ENCODE measurements at places on chromosomes 6 and 20. TPM values are rescaled to one million over a fixed set of nuclear protein-coding genes. Genes with fewer than 3 reads are reported as not detected.

Gene NHLRC1
- 3.1 TPM for total RNA-seq

Gene MACROD2
- 126 TPM for total RNA-seq

Gene ARFGAP1
- 58.2 TPM for total RNA-seq

Gene ANKRD66
- total RNA-seq, result 0.31 TPM

Gene RNF182
- total RNA-seq, result 71.1 TPM

Gene ZNF217
- 6.3 TPM for total RNA-seq

Gene TGM3
- total RNA-seq, result 0.31 TPM

Gene ARMC2
- 17.2 TPM for total RNA-seq

Gene SAMHD1
- total RNA-seq, result 38.8 TPM

Gene VGLL2
- total RNA-seq, result not detected

Gene BANF2
- total RNA-seq, result not detected

Gene KCNK16
- not detected for total RNA-seq

Gene SEMG1
- not detected for total RNA-seq

Gene TDRD6
- total RNA-seq, result 2.5 TPM

Gene LIN28B
- 0.63 TPM for total RNA-seq

Gene GDAP1L1
- total RNA-seq, result 121 TPM

Gene ZC2HC1B
- total RNA-seq, result not detected

Measured in parietal lobe (tissue), 2 donors.